ENCODE measurements at places on chromosomes 16 and 17.

GRCh38 chr17:30031214-30031869 is 85.3 kb upstream of the NSRP1 start:
- DNase-seq: no peak

DNA sequence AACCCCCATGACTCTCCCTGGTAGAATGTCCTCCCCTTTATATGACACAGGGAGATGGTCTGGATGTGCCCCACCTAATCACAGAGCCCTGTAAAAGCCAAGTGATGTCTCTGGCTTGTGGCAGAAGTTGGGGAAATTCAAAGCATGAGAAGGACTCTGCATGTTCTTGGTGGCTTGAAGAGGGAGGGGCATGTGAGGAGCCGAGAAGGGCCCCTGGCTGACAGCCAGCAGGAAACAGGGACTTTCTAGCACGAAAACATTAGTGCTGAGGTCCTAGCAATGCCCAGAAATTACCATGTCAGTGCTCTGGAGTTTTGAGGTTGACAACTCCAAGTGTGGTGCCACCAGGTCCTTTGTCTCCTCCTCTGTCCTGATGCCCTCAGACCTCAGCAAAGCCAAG is 75.9 kb downstream of the USP22 start:
- no peak for DNase-seq

DNA sequence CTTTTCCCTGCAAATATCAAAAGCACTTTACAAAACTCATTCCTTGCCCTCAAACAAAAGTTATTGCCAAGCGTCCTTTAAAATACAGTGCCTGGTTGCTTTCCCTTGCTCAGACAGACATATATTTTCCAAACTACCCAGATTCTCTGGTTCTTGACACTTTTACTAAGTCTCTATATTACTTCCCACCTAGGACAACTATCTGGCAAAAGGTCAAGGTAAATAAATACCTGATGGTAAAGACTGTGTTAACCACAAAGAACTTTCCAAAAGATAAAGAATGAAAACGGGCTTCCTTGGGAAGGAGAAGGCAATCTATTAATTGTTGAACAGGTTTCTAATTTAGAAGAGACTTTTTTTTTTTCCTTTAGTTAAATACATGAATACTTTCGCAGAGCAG is 1.9 kb downstream of the HS3ST3A1 start:
- no peak for DNase-seq

GRCh38 chr16:5020551-5020950 is 13.2 kb downstream of the NAGPA start:
- no peak for DNase-seq

- no peak for DNase-seq
Measured at GRCh38 chr16:77951788-77952187, 70.6 kb upstream of the CLEC3A start.

DNA sequence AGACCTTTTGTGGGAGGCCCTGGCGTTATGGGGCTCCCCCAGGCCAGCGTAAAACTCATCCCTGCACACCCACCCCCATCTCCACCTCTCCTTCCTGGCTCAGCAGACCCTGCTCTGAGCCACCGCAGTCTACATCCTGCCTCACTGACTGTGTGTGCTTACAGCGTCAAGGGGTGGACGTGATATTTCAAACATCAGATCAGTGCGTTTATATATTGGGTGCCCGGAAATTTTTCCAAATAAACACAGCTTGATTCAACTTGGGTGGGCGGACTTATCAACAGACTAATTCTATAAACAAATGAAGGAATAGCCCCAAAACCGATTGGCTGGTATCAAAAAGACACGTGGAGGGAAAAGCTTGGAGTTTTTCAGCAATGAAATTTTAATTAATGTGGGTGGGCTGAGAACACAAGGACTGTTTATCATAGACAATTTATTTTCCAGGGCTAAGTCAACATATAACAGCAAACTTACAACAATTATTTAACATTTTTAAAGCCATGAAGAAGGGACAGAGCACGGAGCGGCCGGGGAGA is at the start of gene FOXL1:
Gene FOXL1, plus strand, starts transcription at position 489 of the 539 bp plus-strand sequence. CDS start 175 bp downstream, outside the sequence.
- DNase-seq: no peak

- no peak for DNase-seq
Measured at GRCh38 chr16:56198755-56199114, 7.4 kb downstream of the GNAO1 start.

DNA sequence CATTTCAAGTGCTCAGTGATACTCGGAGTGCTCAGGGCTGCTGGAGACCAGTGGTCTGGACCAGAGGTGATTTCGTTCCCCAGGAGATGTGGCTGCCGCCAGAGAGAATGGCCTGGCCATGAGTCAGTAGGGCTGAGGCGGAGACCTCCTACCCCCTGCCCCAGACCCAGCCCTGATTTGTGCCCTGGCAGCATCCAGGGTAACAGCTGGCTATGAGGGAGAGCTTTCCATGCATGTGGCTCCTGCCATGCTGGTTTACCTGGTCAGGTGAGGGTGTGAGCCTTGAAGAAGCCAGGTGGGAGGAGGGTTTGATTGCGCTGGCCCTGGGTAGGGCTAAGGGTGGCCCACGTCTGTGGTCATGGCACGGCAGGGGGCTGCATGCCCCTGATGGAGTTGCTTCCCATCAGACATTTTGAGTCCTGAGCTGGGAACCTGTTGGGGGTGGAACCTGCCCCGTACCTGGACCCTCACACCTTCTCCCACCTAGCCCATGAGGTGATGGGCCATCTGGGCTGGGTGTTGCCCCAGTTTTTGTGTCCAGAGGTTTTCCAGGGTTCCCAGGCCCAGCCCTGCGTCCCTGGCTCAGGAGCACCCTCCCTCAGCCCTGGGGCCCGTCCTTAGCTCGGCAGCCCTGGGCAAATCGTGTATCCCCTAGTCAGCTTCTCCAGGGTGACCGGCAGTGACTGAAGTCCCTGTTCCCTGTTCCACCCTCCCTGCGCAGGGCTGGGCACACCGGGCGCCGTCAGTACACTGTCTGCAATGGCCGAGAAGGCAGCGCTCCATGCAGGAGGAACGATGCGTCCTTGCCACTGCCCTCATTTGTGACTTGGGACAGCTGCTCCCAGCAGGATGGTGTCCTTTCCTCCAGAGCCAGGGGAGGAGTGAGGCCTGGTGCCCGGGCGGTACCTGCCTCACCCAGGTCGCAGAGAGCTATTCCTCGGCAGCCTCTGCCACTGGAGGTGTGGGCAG is 9.0 kb upstream of the CSNK1D start:
- no peak for DNase-seq

DNA sequence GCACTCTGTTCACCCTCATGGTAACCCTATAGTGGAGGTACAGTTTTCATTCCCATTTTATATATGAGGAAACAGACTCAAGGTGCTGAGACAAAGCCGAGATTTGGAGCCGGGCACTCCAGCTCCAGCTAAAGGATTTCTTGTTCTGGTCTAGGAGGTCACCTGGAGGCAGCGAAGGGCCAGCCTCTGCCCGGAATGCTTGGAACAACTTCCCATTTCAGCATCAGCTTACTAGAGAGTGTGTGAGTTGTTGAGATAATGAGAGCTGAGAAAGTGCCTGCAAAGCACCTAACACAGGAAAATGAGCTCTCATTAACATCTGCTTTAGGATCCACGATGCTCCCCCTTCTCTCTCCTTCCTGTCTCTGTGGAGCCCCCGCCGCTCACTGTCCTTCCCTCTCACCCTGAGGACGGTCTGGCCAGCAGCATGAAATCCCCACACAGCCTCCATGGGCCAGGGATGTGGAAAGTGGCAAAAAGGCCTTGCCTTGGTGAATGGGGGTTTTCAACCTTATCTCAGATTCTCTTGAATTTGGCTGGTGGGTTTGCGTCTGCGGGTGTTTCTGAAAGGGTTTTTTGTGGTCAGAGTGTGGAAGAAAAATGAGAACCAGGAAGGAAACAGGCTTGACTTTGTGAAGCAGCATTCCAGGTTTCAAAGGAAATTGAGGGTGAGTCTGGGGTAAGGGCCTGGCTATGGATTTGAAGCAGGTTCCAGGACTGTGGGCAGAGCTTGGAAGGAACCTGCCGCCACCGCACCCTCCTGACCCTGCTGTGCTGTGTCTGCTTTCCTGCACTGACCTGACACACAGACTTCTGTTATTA is 178.7 kb downstream of the FOXL1 start:
- no peak for DNase-seq

GRCh38 chr16:16033208-16033717 is 83.8 kb downstream of the ABCC1 start:
- no peak for DNase-seq

DNA sequence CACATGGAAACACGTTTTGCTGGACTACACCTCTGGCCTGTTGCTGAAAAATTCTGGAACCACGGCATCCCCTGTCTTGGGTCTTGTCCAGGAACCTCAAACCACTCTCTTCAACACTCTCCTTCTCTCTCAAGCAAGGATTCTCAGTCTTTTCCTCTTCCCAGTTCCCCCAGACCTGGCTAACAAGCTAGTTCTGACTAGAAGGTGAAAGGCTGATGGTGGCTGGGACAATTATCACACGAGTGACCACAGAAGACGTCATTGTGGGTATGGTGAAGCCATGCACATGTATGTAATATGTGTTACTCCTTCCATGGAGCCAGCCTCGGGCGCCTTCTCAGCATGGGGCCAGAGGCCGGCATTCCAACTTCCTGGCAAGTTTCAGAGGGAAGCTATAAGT is 123.0 kb downstream of the CDYL2 start:
- DNase-seq: no peak

GRCh38 chr17:74176546-74177001 is 26.9 kb upstream of the RPL38 start:
- DNase-seq: no peak

- no peak for DNase-seq
Measured at GRCh38 chr16:83937922-83938885, 14.8 kb upstream of the OSGIN1 start.

DNA sequence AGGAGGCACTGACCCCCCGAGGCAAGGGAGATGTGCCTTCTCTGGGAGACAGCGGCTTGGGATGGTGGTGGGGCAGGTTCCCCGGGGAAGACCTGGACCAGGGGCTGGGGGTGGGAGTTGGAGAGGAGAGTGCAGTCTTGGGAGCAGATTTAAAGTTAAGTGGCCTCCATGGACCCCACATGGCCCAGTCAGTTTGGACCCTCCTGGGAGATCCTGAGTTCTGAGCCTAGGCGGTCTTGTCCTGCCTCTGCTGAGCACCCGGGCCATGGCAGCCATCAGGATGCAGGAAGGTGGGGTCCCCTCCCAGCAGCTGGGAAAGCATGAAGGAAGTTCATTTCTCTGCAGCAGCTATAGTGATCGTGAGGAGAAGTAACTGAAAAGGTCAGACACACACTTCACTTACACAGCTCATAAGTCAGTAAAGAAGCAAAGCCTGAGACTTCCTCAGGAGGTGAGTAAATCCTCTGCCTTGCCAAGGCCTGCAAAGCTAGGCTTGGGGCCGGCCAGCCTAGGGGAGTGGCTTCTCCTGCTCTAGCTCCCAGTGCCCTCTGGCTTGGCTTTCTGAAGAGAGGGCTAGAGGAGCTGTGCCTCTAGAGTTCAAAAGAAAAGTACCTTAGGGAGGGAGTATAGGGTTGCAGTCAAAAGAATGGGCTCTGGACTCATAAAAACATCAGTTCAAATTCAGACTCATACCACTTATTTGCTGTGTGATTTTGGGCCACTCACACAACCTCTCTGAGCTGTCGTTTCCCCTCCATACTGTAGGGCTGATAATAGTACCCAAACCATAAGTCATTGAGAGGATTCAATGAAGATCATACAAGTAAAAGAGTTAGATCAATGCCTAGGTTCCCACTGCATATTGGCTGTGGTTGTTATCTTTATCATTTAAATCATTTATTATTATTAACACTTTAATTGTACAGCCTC is 31.0 kb upstream of the C16orf78 start:
- DNase-seq: no peak

DNA sequence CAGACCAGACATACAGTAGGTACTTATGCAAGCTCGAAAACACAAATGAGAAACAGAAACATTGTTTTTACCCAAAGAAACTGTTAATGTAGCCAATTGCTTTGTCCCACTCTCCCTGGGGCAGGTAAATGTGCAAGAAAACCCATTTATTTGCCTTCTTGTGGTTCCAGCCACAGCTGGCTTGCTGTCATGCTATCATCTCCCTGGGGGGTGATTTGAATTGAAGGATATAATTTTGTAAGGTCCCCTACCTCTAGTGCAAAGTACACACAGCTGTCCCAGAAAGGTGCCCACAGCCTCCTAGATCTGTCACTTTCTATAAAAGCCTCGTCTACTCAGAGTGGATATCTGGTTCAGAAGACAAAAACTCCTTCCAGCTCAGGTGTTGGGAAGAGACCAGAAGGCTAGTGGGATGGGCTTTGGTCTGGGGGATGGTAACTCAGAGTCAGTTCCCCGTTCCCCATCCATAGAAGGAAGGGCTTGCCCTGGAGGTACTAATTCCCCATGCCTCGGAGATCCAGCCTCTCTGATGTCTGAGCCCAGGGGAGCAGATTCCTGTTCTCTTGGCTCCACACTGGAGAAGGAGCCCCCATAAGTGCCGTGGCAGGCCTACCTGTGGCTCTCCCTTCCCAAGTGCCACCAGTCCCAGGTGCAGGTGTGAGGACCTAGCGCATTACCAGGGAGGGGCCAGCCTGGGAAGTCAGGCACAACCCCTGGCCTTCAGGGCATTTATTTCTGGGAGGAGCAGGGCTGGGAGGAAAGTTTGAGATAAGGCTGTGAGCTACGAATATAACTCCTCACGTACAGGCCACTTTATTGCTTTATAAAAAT is 2.4 kb upstream of the PRR15L start:
- no peak for DNase-seq

- no peak for DNase-seq
Measured at GRCh38 chr17:27322026-27322425, 28.1 kb downstream of the WSB1 start.

GRCh38 chr17:78458736-78459335 is 80.4 kb downstream of the PGS1 start:
- no peak for DNase-seq

GRCh38 chr17:488993-489757 is 136.6 kb upstream of the RPH3AL start:
- no peak for DNase-seq

GRCh38 chr17:5585287-5585794 is 1.0 kb upstream of the NLRP1 start:
- DNase-seq: no peak

DNA sequence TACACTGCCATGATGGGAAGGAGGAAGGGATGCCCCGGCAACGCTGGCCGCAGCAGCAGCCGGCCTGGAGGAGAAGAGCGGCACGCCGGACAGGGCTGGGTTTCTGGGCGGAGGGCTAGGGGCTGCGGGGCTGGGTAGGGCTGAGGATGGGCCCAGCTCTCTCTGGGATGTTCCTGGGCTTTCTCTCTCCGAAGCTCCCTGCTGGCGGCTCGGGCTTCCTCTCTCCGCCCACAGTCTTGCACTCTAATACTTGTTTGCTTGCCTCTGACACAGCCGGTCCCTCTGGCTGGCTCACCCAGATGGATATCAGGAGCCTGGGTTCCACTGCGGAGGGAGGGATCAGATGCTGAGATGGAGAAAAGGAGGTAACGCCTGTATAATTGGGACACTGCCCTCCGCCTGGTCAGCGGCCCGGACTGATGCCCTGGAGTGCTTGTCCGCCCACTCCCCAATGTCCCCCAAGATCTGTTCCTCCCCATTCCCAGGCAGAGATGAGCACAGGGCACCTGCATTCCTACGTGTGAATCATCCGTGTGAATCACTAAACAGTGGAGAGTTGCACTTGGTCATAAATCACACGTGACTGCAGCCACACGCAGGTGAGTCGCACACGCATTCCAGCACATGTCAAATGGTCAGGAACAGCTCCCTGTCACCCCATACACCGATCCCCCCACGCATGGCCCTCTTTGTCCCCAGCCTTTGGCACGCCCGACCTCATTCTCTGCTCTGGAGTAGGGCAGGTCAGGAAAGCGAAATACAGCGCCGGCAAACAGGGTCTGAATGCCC is at the start of gene ALOXE3:
Gene ALOXE3, minus strand, starts transcription at position 535 of the 789 bp plus-strand sequence. Its CDS starts 524 bp downstream, at position 11.
- no peak for DNase-seq

GRCh38 chr16:3241761-3242160 is 6.8 kb upstream of the ZNF200 start:
- no peak for DNase-seq

- DNase-seq: no peak
Measured at GRCh38 chr17:77178050-77178449, 37.3 kb downstream of the SEC14L1 start.
